Hepatic stellate cell (primary cell): ENCODE measurements at places on chromosomes 2 and 18.

GRCh38 chr2:214310319-214310718 lies 100.5 kb upstream of the VWC2L start:
- DNase-seq: no peak

GRCh38 chr2:174344716-174345461 lies 10.1 kb downstream of the SP9 start:
- DNase-seq: no peak

DNA sequence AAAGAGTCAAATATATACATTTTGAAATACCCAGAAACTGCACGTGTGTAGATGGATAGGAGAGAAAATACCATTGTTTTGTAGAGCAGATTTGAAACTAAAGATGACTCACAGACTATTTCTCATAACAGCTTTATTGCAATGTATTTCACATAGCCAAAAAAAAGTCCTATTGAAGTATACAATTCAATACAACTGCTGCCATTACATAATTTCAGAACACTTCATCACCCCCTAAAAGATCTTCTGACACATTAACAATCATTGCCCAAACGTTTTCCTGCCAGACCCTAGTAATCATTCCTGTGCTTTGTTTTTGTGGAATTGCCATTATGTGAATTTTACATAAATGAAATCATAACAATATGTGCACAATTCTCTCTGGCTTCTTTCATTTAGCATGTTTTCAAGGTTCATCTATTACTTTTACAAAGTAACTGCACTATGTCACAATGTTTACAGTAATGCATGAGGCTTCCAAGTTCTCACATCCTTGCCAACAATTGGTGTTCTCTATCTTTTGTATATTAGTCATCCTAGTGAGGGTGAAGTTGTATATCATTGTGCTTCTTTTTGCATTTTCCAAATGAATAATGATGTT lies 378.6 kb upstream of the CWC22 start:
- no peak for DNase-seq

DNA sequence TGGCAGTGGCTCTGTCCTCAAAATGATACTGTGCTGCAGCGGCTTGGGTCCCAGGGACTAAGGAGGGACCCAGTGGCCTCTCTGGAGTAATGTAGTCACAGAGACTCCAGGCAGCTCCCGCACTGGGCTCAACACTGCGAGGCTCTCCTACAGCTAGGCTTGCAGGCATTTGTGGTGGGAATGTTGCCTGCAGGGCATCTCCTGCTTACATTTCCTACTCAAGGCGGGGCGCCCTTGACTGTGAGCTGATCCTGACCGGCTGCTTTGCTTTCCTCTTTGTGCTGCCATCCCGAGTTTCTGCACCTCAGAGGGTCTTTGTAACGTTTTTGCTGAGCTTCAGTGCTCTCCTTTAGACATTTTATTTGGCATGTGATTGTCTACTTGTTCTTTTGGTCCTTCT lies 177.4 kb upstream of the FN1 start:
- no peak for DNase-seq

GRCh38 chr18:49892148-49892924 lies 79.0 kb upstream of the ACAA2 start:
- DNase-seq: no peak

DNA sequence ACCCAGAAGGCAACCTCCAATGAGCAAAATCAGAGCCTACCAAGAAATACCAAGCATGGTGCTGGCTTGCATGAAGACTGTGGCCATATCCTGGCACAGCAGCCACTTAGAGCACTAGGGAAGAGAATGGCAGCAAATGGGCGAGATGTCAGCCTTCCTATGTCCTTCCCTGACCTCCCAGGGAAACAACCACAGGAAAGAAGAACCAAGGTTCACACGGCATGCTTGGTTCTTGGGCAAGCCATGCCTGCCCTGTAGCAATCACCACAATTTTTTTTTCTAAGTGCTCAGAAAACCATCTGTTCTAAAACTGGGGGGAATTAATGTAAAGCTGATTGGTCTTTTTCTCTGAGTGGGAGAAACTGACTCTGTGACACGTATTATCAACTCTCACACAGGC lies 27.8 kb downstream of the GALNT14 start:
- DNase-seq: no peak

DNA sequence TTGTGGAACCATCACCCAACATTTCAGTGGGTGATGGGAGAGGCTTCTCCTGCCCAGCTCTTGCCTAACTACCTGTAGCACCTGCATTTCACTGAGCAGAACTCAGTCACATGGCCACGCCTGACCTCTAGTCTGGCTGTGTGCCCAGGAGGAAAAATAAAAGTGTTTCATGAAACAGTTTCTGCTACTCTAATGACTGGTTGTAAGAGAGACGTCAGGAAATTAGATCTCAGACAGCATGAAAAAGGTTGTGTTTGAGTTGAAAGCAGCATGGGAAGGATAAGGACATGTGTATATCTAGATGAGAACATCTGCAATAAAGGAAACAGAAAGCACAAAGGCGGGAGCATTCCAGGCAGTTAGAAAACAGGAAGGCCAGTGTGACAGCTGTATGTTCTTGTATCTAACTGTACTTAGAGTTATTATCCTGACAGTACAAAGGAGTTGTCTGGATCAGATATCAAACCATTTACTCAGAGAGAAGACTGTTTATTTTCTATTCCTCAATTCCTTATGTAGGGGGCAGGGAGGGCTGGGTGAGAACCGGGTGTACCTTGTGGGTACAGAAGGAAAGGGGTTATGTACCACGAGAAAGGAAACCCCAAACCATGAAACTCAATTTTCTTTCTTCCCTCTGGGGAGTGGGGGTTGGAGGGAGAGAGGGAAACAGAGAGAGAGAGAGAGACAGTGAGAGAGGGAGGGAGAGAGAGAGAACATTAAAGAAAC lies 307.4 kb upstream of the VWC2L start:
- no peak for DNase-seq

- no peak for DNase-seq
Observed at GRCh38 chr2:176138526-176138922, 9.0 kb downstream of the HOXD8 start.

DNA sequence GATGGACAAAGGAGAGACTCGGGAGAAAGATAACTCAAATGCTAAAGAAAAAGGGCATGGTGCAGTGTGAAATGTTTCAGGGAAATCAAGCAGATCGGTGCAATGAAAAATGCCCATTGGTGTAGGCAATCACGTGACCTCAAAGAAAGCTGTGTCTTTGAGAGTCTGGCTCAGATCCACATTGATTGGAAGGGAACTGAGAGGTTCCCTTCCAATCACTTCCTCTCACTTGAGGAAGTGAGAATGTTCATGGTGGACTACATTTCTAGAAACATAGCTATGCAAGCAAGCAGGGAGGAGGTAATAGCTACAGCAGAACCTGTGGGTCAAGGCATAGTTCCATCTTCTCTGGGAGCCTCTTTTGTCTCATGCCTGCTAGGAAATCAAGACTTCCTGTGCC lies 187.4 kb downstream of the LPIN1 start:
- DNase-seq: no peak

DNA sequence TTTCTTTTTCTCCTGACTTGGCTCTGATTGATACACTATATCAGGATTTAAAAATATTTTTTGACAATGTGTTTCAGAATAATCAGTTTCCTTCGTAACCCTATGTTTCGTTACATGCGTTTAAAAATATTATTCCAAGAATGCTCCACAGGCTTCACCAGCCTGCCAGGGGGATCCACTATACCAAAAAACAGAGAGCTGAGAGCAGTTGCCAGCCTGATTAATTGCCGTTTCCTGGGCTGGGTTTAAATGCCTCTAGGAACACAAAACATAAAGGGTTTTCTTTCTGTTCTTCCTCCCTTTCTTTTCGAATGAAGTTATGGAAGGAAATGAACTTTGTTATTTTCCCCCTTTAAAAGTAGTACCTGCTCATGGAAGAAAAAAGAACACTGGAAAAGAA lies 47.9 kb downstream of the LRRFIP1 start:
- no peak for DNase-seq

GRCh38 chr2:100031604-100032003 lies 110.8 kb downstream of the AFF3 start:
- DNase-seq: no peak

GRCh38 chr2:109144721-109145120 lies 15.7 kb downstream of the SH3RF3 start:
- no peak for DNase-seq

DNA sequence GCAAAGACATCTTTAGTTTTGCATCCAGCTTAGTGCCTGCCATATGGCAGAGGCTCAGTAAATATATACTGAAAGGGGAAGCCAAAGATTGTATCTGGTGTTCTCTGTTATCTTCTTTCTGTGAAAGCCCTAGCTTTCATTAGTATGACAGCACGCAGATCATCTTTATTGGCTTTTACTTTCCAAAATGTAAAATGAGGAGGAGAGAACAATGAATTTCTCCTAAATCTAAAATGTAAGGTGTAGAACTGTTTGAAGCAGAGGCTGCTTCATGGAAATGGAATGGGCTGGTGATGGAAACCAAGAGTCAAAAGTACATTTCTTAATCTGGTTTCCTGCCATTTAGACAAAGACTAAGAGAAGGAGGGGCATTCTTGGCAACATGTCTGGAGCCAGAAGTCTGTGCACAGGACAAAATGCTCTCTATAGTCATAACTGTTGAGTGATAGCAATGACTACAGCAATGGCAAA lies 1029.9 kb upstream of the PIK3C3 start:
- DNase-seq: no peak

DNA sequence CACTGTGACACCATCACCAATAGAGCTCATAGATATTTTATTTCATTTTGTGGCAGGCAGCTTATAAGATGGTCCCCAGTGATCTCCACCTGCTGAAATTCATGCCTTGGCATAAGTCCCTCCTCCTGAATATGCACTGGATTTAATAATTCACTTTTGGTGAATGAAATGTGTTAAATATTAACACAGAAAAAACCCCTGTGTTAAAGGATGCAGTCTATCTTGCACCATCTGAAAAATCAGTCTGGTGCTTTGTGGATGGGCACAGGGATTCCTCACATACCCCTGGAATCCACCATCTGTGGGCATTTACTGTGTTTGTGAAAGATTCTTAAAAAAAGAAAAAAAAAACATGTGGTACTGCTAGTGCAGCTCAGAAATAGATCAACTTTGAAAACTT lies 26.1 kb upstream of the WIPF1 start:
- no peak for DNase-seq

- DNase-seq: no peak
Observed at GRCh38 chr2:23703583-23704385, 223.1 kb downstream of the ATAD2B start.

DNA sequence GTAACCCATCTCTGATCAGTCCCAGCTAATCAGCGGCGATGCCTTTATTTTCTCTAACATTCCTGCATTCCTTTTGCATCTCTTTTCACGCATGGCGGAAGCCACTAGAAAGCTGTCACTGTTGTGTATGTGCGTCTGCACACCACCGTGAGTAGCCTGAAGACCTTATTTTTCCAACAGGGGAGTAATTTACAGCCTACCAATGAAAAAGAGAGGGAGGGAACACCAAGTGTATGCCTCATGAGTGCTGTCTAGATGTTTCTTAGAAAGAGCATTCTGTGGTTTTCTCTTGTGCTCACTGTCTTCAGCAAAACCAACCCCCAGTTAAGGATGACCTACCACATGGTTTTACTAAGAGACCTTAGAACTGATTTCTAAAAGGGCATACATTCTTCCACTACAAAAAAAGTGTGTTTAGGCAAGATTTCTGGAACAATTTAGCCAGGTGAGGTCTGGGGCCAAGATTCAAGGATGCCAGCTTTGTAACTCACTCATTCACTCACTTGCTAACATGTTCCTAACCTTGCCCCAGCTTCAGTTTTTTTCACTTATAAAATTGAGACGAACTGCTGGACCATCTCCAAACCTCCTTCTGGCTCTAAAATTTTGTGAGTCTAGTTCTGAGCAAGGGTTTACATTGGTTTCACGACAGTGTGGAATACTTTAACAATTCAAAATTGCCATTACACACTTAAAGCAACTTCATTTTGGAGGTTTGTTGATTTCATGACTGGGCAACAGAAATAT lies 51.4 kb downstream of the BCL2 start:
- DNase-seq: no peak

- peak; percentile 50 for DNase-seq
Observed at GRCh38 chr2:84701880-84702279, 179.0 kb downstream of the TRABD2A start.
